A549 (cell line): ENCODE measurements at places on chromosomes 2 and 18. TPM values are rescaled to one million over a fixed set of nuclear protein-coding genes. Genes with fewer than 3 reads are reported as not detected.

HOXD8 gene
- polyA plus RNA-seq: 3.5 to 3.9 TPM (median 3.8 TPM) in 3 replicates

NEMP2 gene
- polyA plus RNA-seq: 7.1 to 8.1 TPM (median 7.2 TPM) in 3 replicates

DNA sequence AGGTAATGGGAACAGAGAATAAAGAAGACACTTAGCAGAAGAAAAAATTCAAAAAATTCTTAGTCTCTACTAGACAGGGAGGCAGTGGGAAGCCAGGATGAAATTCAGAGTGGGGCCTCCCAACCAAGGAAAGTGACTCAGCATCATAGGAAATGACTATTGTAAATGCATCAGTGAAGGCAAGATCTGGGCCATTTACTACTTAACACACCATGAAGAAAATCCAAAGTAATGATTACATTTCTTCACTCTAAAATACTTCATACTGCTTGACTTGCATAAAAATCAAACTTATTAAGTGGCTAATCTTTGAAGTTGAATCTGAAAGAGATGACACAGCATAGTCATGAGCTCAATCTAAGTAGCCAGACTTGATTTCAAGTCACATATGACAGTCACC, 405.8 kb upstream of the SLC39A10 start:
- DNase-seq: no peak

B3GNT7 gene
- 0.71 to 1.3 TPM (median 0.96 TPM) in 3 replicates for polyA plus RNA-seq

- DNase-seq: no peak
These were observed 27.6 kb downstream of the STK17B start for GRCh38 chr2:196143730-196144131.

TRIM54 gene
- polyA plus RNA-seq: 0.07 to 0.13 TPM (median 0.11 TPM) in 3 replicates

DNA sequence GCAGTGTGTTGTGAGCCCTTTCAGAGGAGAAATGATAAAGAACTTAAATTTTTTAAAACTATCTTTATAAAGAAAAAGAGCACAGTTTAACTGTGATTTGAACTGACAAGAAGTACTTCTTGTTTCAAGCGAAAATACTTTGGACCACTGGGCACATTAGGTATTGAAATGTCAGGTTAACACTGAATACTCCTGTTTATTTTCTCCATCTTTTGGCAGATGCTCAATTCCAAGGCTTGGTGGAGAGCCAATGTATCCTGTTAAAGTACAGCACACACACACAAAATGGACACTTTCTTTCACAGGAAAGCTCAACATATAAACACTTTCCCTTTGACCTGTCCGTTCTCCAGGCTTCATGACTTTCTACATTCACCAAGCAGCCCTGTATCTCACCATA, 32.6 kb upstream of the SP3 start:
- no peak for DNase-seq

- no peak for DNase-seq
These were observed 81.3 kb downstream of the TGFA start for GRCh38 chr2:70472221-70472890.

DNA sequence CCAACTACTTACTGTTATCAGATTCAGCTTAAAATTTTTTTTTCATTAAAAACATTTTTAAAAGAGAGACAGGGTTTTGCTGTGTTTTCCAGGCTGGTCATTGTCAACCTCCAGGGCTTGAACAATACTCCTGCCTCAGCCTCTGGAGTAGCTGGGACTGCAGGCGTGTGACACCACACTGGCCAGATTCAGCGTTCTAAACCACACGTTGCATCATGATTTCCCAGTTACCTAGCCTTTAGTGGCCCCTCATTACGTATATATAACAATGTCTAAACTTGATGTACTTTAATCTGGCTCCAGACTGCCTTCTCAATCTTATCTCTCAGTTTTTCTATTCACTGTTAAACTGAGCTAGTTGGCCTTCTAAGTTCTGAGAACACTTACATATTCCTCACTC, 89.6 kb downstream of the COMMD1 start:
- no peak for DNase-seq

GRCh38 chr2:66781804-66782203, 346.9 kb downstream of the MEIS1 start:
- no peak for DNase-seq

- peak; percentile 9 for DNase-seq
These were observed 238.8 kb downstream of the ZNF407 start for GRCh38 chr18:74836296-74837139.

GRCh38 chr2:26185304-26185928, 12.5 kb downstream of the GAREM2 start:
- no peak for DNase-seq

LBX2 gene
- polyA plus RNA-seq: 2.0 to 2.4 TPM (median 2.1 TPM) in 3 replicates

PLGLB1 gene
- 0.59 to 1.0 TPM in 2 of 3 replicates, not detected in the other for polyA plus RNA-seq

CNRIP1 gene
- 2.3 to 2.9 TPM (median 2.6 TPM) in 3 replicates for polyA plus RNA-seq

SERPINB13 gene
- polyA plus RNA-seq: not detected in 3 replicates

DNA sequence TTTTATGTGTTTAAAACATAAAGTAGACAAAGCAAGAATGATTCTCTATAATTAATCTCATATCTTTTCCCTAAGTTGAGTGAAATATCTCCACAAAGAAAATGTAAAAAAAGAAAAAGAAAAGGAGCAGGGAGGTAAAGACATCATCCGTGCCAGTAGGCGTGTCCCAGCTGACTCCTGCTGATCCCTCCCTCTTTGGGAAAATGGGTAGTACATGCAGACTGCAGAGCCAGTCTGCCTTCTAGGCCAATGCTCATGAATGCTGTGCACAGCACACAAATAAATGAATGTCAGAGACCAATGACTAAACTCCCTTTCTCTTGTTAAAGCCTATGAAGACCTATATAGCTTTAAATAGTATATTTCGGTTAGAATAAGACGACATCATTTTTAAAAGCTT, 64.7 kb downstream of the RAPH1 start:
- DNase-seq: no peak

- no peak for DNase-seq
These were observed 2.1 kb upstream of the KHK start for GRCh38 chr2:27084297-27085061.

- peak; percentile 16 for DNase-seq
These were observed 687 bp downstream of the CTDP1 start for GRCh38 chr18:79680100-79680879.

- no peak for DNase-seq
These were observed 39.2 kb upstream of the SULT1C3 start for GRCh38 chr2:108200569-108200968.

- no peak for DNase-seq
These were observed 30.7 kb upstream of the FRZB start for GRCh38 chr2:182897137-182897536.

- DNase-seq: no peak
These were observed 120.1 kb downstream of the ANTXR1 start for GRCh38 chr2:69132960-69133590.

GRCh38 chr2:203621981-203622515, 84.4 kb upstream of the CD28 start:
- DNase-seq: no peak

RGPD3 gene
- 0.08 to 0.13 TPM (median 0.12 TPM) in 3 replicates for polyA plus RNA-seq

DNA sequence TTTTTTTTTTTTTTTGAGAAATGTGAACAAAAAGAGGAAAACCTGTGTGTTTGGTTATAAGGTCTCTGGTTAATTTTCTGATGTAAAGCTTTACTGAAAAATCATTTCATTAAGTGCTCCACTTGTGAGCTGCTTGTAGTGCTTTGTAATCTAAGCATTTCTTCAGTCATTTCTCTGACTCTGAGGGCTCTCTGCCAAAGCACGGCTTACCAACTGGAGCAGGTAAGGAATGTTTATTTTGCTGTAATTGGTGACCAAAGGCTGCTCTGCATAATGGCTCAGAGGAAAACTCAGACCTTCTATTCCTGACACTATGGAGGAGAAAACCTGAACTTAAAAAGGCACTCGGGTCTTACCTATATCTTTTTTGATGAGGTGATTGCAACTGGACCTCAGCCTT, 848.8 kb downstream of the MBD2 start:
- no peak for DNase-seq

SNTG2 gene
- polyA plus RNA-seq: not detected in 3 replicates

DNA sequence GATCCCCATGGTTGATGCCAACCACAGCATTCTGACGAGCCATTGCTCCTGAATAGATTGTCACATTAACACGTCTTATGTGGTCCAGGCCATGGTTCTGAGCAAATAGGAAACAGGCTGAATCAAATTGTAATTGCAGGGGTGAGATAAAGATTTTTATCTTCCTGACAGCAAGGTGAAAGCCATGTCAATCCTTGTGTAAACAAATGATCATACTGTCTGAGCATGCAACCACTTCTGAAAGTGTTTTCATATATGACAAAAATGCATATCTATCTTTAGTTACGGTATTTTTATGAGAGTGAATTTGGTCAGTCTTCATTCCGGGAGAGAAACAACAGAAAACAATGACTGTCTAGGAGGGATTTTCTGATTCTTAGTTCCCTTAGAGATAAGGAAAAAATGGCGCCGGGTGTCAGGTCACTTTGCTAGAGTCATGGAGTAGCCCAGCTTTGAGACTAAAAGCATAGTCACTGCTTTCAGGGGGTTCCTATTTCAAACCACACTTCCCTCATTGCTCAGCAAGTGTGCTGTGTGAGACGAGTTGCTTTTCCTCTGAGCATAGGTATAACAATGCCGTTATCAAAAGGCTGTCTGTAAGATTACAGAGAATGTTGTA, 958.9 kb downstream of the DCDC2C start:
- no peak for DNase-seq

NYAP2 gene
- 0.01 to 0.03 TPM in 2 of 3 replicates, not detected in the other for polyA plus RNA-seq

- DNase-seq: no peak
These were observed 44.8 kb upstream of the PHLPP1 start for GRCh38 chr18:62670573-62670972.

GRCh38 chr2:95122197-95122551, 566 bp upstream of the MRPS5 start:
- DNase-seq: peak; percentile 11

GRCh38 chr2:143063612-143064200, 65.5 kb upstream of the ARHGAP15 start:
- no peak for DNase-seq

COL3A1 gene
- polyA plus RNA-seq: 0.35 to 0.99 TPM (median 0.70 TPM) in 3 replicates

ANKRD29 gene
- polyA plus RNA-seq: 12.4 to 17.4 TPM (median 17.2 TPM) in 3 replicates

SP9 gene
- polyA plus RNA-seq: 2.5 to 3.3 TPM (median 3.2 TPM) in 3 replicates

SCG2 gene
- polyA plus RNA-seq: 0.42 to 0.84 TPM (median 0.76 TPM) in 3 replicates

DNA sequence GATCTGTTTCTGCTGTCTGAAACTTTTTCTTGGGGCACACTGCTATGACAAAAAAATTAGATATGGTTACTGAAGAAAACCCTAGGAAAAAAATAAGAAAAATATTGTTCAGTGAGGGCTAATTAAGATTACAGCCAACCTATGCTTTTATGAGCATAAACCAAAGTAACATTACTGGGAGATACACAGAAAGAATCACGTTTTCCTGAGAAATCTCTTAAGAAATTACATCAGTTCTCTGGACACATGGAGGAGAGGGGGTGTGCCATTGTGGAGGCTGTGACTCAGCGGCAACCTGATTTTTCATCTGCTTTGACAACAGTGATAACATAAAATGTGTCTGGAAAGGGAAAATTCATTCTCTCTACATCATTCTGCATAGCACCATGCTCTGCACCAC, 13.4 kb upstream of the NMI start:
- peak; percentile 34 for DNase-seq

DNA sequence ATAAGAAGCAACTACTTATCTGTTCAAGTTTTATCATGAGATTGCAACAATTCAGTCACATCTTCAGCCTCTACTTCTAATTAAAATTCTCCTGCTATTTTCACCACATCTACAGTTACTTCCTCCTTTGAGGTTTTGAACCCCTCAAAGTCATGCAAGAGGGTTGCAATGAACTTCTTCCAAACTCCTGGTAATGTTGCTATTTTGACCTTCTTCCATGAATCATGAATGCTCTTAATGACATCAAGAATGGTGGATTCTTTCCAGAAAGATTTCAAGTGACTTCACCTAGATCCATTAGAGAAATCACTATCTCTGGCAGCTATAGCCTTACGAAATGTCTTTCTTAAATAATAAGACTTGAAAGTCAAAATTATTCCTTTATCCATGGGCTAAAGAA, 1052.8 kb upstream of the NRXN1 start:
- no peak for DNase-seq

GPR35 gene
- polyA plus RNA-seq: 0.79 to 1.0 TPM (median 0.90 TPM) in 3 replicates
